ENCODE measurements at places on chromosomes 1 and 21.

DNA sequence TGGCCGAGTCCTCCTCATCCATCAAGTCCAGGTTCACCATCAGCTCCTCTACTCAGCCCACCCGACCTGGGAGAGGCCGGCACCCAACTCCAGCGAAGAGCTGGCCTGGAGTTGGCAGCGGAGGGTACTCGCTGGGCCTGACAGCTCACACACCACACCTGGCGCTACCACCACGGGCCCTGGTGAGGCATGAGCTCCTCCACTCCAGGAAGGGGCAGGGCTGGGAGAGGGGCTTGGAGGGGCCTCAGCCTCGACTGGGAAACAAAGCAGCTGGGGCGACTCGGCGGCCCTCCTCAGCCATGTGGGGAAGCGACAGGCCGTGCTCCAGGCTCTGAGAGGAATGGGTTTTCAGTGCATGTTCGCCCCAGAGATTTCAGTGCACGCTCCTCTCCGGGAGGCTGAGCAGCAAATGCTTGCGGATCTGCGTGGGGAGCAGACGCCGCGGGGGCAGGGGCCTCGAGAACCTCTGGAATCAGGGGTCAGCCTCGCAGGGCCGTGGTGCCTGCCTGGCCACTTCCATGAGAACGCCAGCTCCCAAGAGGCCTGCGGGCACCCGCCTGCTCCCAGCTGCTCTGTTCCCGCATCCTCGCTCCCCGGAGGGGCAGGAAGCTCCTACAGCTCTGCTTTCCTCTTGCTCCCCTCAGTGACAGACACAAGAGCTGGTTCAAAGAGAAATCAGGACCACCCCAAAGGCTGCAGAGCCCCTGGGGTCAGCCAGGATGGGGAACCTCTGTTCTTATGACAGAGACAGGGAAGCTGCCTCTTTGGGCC, 18.9 kb upstream of the GPR153 start:
- DNase-seq, result no peak

- DNase-seq, result no peak
Measured at GRCh38 chr1:114033216-114033706, 54.0 kb downstream of the OLFML3 start.

GRCh38 chr1:18927654-18928272, 25.4 kb upstream of the ALDH4A1 start:
- no peak for DNase-seq

DNA sequence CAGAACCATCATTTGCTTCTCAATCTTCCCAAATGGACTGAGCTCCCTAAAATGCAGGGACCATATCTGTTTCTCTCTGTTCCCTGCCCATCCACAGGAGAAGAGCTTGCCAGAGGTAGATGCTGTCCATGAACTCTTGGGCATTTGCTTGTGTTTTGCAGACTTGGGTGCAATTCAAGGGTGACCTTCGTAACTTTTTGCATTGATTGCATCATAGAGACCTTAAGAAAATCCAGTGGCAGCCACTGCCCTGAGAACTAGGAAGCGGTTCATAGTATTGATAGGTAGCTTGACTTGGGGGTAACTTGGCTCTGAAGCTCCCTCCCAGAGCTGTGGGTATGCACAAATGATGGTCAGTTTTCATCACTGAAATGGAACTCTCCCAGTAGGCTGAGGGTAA, 34.3 kb upstream of the EDEM3 start:
- DNase-seq, result no peak

DNA sequence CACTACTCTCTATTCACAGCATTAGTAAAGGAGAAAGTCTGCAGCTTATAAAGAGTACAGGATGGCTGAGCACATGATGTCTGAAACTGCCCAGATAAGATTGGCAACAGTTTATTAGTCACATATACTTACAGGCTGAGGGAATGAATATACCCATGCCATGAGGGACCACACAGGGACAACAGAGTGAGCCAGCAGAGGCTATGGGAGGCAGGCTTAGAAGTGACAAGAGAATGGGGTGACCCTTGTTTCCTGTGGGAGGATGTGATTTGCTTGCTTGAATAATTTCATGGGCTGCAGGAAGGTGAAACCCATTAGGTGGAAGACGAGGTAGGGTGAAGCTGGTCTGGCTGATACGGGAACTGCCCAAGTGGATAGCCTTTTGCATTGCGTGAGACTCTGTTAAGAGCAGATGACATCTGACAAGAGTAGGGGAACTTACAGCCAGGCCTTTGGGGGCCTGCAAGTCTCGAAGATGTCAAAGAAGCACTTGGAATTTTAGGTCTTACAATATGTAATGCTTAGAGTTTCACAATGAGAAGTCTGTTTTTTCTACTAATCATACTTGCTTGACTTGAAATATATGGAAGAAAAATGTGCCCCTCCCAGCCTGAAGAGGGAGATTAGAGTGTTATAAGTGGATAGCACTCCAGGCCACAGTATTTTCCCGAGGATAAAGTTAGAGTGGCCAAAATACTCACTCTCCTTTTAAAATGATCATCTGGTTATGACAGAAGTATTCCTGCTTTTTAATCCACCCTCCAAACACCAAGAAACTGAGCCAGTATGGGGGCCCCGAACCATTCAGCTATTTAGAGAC, 34.6 kb upstream of the TNFSF4 start:
- DNase-seq, result no peak

- DNase-seq, result no peak
Measured at GRCh38 chr1:114208714-114209113, 55.0 kb upstream of the SYT6 start.

All from stimulated activated CD4-positive, alpha-beta T cell treated with anti-CD3 and anti-CD28 coated beads, Interleukin-15, amount 100 ng/mL, for 1 hour (primary cell).